ENCODE measurements at places on chromosomes 6 and 20.

DNA sequence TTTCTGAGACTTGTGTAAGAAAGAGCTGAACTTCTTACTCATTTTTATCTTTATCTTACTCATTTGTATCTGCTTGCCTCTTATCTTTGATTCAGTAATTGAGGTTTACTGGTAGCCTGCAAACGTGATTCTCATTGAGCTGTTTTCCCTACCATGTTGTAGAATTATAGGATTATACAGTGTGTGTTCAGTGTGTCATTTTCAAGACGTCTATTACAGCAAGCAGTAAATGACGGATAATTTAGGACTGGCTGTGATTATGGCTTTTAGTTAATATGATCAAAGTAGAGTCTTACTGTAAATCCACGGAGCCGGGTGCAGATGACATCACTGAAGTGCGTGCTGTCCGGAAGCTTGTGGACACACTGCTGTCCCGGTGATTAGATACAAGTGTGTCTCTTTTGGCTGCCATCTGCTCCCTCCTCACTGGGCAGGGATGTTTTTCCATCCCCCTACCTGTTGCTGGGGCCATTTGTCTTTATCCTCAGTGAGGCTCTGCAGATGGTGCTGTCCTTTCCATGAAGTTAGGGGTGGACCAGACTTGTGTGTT is 6.0 kb downstream of the NELFCD start:
- no peak for DNase-seq

DNA sequence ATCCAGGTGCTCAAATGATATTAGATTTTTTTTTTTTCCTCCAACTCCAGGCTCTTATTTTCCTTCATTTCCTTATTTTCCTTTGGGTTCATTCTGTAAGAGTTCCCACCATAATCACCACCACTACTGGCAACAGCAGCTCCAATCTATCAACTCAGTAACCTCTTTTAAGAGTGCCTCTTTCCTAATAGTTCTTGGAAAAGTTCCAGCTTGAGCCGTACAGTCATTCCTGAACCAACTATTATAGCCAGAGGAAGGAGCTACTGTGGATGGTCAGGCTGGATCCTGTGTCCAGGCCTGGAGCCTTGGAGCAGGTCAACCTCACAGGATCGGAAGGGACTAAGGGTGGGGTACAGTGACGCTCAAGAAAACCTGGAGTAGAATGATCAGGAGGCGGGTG is 4.2 kb upstream of the ANGPT4 start:
- DNase-seq, result peak; percentile 48

GRCh38 chr6:121491576-121491975 is 56.1 kb downstream of the GJA1 start:
- DNase-seq, result no peak

GRCh38 chr20:61640131-61640870 is 388.2 kb downstream of the CDH4 start:
- DNase-seq, result no peak

GRCh38 chr20:42063141-42063540 is 445.0 kb upstream of the CHD6 start:
- no peak for DNase-seq

DNA sequence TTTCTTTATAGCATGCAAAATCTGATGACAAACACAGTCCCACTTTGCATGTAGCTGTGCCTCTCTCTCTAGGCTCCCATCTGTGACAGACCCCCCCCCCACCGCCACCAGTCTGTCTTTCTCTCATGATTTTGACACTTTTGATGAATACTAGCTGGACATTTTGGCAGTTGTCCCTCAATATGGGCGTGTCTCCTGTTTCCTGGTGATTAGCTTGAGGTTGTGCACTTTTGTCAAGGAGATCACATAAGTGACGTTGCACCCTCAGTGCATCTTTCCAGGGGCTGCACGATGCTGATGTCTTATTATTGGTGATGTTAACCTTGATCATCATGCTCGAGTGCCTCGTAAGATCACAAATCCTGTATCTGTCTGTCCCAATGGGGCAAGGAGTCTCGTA is 155.1 kb downstream of the EYA2 start:
- no peak for DNase-seq

GRCh38 chr6:47342824-47343223 is 33.1 kb upstream of the TNFRSF21 start:
- DNase-seq, result no peak

DNA sequence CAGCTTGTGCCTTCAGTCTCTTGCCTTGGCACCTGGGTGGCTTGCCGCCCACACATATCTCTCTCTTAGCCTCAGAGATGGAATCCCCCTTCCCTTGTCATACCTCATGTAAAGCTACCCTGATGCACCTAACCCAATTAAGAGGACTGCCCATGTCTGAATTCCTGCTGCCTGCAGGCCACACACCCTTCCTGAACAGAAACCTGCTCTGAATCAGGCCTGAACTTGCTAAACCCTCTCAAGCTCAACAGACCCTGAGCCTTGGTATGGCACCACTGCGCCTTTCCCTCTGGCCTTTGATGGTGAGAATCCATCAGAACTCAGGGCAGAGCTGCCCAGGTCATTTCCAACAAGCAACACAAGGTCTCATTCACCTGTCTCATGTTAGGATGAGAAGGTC is 5.2 kb downstream of the RAET1G start:
- DNase-seq, result no peak

GRCh38 chr6:70806086-70806485 is 138.4 kb downstream of the SMAP1 start:
- DNase-seq, result no peak

DNA sequence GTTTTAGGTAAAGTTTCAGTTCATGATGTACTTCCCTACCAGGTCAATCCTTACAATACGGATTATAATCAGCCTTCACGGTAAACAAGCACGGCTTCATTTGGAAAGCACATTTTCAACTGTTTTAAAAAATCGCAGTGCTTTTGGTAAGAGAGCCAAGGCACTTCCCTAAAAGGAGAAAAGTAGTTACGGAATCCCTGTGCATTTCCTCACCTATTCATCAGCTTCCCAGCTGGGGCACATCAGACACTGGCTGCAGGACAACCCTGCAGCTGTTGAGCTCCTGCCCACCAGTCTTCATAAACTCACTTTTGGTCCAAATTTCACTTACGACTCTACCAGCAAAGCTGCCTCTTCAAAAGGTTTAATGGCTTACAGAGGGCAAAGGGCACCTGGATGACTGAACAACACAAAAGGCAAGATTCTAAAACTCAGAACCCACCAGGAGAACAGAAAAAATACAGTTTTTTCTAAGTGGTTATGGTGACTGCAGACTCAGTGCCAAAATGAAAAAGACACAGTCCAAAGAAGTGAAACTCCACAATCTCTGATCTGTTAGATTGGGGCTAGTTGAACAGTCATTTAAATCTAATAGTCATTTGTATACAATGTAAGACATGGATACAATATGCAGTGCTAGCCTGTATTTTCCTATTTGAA is 7.5 kb downstream of the SNX5 start:
- peak; percentile 38 for DNase-seq

DNA sequence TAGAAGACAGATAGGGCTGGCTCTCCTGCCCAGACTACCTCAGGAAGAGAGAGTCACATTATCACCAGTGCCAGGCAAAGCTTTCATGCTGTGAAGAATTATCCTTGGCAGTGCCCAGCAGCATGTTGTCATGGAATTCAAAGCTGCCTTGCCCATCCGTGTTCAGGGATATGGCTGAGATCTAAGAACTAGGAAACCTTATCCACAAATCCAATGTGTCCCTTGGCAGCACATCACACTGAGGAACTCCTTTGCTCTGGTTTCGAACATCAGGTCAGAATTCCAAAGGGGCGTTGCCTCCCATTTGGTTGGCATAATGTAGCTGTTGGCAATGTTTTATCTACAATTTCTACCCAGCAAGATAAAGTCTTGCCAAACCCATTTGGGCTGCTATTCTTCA is 52.7 kb downstream of the ADGRF1 start:
- DNase-seq, result no peak

- DNase-seq, result no peak
Measured at GRCh38 chr6:132887204-132887603, 72.8 kb downstream of the RPS12 start.

GRCh38 chr6:34511915-34512737 is 44.0 kb downstream of the SPDEF start:
- no peak for DNase-seq

DNA sequence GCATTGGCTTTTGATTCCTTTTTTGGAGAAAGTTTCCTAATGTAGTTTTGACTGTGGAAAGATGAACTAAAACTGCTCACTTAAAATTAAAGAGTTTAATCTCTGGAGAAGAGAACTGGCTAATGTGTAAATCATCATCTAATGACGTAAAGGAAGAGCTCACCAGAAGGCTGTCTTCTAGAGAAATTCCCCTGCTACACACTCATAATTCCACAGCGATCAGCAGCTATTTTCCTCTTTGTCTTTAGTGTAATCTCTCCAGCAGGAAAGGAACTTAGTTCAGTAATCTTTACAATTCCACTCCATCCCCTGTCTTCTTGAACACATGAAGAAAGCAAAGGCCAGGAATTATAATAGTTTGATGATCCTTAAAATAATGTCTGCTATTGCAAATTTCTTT is 15.8 kb downstream of the SPTLC3 start:
- DNase-seq, result no peak

GRCh38 chr6:89729818-89730217 is 89.8 kb downstream of the MDN1 start:
- no peak for DNase-seq

GRCh38 chr20:53959911-53960578 is 110.3 kb downstream of the BCAS1 start:
- peak; percentile 41 for DNase-seq

Measured in suppressor macrophage treated with lipopolysaccharide for 4 hours (primary cell).